Right renal cortex interstitium (tissue), 3 donors: ENCODE measurements at places on chromosomes 1 and 21.

- DNase-seq, result no peak
Observed at GRCh38 chr1:42418516-42418915, 37.3 kb downstream of the ZMYND12 start.

DNA sequence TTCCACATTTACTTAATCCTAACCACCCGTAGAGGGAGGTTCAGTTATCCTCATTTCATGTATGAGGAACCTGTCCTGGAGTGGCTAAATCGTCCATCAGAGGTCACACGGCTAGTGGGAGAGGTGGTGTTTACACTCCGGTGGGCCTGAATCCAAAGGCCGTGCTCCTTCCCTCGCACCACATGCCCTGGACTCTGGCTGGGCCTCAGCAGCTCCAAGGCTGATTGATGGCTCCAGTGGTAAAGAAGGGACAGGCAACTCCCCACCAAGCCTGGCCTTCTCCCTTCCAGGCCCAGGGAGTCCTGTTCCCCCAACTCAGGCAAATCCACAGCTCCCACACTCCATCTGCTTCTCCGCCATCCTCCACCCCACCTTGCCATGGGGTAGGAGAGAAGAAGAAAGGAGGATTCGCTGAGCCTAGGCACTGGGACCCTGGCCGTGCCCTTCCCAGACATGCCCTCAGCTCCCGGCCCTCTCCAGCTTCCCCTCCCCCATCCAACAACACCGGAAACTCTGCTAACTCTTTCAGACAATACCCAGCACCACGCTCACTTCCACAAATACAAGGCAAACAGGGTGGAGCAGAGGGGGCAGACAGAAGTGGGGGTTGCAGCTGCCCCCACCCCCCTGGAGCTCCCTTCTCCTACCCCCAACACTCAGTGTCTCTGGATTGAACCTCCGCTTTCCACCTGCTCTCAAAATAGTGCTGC, 10.9 kb downstream of the ARHGEF2 start:
- DNase-seq, result no peak

DNA sequence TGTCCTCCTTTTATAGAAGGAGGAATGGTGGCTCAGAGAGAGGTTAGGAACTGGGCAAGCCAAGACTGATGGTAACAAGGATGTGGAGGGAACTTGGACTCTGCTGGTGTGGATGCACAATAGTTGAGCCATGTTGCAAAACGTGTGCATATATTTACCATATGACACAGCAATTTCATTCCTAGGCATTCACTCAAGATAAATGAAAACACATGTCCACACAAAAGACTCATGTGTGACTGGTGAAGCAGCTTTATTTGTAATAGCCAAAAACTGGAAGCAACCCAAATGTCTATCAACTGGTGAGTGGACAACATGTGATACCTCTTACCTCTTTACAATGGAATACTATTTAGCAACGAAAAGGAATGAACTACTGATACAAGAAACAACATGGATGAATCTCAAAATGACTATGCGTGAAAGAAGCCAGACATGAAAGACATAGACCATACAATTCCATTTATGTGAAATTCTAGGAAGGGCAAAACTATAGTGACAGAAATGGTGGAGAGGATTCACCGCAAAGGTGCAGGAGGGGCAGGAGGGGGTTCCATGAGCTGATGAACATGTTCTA, 36.2 kb downstream of the CAMK2N1 start:
- no peak for DNase-seq

DNA sequence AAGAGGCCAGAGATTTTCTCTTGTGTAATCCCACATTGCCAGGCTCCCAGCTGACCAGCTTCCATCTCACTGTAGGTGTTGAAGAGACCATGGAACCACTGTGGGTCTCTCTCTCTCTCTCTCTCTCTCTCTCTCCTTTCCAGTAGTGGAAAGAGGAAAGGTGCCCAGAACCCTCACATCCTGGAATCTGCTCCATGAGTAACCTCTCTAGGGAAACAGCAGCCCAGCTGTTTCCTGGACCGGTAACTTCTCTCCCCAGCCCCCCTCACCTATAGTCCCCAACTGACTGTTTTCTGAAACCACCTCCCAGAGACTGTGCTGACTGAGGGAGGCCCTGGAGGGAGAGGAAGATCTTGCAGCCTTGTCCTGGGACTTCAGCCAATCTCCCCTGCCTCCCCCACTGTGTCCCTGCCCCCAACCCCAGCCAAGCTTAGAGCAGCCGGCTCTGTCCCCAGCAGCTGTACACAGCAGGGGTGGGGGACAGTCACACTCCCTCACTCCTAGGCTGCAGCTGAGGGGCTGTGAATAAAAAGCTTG, 20.6 kb upstream of the SLC45A3 start:
- peak; percentile 60 for DNase-seq

GRCh38 chr21:46057111-46057709, 40.7 kb upstream of the COL6A2 start:
- no peak for DNase-seq

- DNase-seq, result no peak
Observed at GRCh38 chr1:243596431-243597062, 253.5 kb downstream of the AKT3 start.

DNA sequence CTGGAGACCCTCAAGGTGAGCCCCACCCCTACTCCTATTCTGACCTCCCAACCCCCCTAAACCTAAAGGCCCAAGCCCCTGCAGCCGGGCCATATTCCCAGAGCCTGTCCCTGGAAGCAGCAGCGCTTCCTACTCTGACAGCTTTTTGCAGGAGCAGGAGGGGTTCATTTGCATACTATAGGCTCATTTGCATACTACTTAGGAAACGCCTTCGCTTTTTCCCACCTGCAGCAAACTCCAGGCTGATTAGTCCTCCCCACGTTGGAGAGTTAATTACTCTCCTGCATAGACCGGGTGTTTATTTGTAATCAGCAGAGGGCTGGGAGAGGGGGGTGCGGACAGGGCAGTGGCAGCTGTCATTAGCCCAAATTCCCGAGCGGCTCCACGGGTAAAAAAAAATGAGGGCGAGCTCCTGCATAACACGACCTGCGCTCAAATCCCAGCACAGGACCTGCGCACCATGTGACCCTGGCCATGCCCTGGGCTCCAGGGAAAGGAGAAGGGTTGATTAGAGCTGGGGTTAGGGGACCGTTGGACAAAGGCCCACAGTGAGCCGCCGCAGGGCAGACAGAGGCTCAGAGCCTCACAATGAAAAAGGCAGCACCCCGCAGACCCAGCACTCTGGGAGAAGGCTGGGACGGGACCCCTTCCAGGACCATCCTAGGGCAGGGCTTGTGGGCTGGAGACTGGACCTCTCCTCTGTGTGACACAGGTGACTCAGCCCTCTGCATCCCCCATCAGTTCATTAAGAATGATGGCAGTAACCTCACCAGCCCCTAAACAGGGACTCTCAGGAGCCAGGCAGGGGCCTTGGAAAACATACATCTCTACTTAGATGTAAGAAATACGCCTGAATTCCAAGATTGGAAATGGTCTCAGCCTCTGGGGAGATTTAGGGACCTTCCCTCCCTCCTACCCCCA, 9.9 kb upstream of the C1QA start:
- no peak for DNase-seq

DNA sequence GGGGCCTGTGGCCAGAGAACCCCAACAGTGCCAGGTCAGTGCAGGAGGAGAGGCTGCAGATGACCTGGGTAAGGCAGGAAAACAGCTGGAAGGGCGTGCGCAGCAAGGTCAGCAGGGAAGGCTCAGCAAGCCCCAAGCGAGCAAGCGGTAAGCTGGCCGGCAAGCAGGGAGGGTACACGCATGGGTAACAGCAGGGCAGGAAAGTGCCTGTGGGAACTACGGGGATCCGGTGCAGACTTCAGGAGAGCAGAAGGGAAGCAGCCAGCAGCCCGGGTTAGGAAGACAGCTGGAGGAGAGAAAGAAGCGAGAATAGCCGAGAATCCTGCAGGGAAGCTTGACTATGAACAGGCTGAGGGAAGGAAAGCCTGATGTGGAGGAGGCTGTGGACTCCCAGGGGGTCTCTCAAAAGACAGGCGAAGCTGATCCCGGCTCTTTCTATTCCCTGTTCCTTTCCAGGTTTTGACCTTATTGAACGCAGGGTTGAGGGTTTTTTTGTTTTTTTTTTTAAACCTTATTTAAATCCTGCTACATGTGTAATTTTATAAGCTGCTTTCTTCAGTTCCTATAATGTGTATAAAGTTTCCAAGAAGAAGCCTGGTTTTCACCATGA, 20.9 kb downstream of the UMODL1 start:
- no peak for DNase-seq

GRCh38 chr1:65011983-65012382, 45.6 kb upstream of the JAK1 start:
- no peak for DNase-seq

GRCh38 chr1:220386494-220387195, 114.4 kb upstream of the RAB3GAP2 start:
- no peak for DNase-seq

DNA sequence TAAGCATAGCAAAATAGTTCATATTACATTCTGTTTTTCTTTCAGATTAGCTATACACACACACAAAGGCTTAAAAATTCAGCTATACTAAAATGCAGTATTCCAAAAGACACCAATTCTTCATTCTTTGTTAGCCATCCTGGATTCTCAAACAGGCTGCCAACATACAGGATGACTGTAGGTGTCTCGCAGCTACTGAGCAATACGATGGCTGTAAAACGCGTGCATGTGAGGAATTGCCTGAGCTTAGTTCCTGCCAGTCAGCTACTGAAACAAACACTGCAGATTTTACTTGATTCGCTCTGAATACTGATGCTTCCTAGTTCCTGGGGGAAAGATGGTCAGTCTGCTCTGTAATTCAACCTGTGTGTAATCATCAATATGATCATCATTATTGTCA, 24.7 kb upstream of the HMGN1 start:
- no peak for DNase-seq

DNA sequence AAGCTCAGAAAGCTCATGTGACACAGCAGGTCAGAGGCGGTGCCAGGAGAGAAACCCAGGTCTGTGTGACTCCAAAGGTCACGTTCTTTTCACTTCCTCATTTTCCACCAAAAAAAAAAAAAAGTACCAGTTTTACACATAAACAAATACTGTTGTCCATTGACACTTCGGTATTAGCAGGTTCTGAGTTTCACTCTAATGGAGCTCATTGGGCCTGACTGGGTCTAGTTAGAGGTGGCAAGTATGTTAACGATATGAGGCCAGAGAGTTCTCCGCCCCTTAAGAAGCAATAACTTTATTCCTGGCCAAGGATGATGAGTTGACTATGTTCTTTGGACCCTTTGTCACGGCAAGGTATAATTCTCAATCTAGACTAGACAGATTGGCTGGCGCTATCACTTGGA, 30.0 kb upstream of the SDE2 start:
- DNase-seq, result no peak

GRCh38 chr21:29378832-29379231, 80.1 kb downstream of the BACH1 start:
- DNase-seq, result no peak

DNA sequence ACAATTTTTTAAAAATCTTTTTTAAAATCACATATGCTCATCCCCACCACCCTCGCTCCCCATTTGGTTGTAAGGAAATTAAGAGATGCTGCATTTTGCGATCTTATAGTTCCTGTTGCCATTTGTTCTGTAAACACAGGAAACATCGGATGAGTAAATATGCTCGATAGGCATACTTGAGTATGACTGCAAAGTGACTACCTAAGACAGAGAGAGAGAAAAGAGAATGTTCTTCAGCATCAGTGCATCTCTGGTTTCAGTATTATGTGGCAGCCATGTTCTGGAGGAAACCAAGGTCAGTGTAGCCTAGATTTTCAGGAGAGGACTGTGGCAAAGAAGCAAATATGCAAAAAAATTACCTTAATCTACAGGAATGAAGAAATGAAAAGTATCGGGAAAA, 265.5 kb upstream of the FMN2 start:
- no peak for DNase-seq

DNA sequence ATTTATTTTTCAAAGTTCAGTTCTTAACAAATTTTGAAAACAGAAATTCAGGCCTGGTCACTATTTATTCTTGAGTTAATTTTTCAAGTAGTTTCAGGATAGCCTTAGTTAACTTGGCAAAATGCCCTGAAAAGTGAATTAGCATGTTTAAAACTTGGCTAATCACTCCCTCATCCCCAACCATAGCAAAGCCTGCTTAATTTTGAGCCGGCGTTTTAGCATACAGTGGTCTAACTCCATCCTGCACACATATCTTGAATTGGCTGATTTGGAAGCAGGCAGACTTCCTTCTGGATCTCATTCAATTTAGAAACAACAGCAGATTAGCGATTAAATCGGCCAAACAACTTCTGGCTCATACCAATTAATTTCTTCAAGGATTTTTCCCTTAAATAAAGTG, 439.2 kb downstream of the PTBP2 start:
- DNase-seq, result no peak

- DNase-seq, result no peak
Observed at GRCh38 chr1:47618222-47618720, 180.4 kb downstream of the FOXD2 start.

DNA sequence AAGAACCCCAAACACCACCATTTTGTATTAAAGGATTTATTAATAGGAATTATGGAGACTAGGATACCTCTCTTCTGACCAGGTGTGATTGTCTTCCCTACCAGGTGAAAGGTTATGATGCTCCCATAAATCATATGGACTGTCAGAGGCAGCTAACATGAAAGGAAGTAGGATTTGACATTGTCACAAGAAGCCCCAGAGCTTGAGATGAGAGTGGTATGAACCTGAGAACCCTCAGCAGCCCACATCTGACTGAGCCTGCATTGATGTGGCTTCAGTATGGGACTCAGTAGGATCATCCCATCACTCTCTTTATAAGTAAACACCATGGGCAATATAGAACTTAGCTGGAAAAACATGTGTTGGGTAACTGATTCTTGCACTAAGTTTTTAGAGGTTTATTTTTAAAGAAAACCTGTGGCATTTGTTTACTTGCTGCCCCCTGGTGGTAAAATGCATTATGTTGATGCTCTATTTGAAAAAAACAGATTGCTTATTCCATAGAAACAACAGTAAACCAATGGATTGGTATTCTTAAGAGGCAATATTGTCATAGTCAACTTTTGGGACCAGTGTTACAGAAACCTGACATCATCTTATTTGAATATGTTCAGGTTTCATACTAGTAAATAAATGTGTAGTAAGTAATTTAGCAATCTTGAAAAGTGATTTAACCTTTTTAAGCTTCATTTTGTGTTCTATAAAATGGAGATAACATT, 16.6 kb upstream of the CACYBP start:
- DNase-seq, result no peak

DNA sequence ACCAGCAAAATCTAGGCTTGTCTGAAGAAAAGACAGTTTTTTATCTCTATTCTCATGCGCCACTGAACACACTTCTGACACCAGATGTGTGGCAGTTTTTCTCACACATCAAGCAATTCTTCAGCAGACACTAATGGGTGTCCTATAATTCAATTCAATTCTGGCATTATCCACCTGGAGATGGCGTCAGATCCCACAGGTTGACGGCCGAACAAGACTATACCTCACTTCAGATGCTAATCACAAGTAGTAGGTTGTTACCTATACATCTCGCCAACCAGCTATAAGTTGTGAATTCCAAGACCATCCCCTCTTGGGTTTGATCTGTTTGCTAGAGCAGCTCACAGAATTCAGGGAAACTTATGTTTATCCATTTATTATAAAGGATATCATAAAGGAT, 89.9 kb upstream of the ARTN start:
- no peak for DNase-seq

DNA sequence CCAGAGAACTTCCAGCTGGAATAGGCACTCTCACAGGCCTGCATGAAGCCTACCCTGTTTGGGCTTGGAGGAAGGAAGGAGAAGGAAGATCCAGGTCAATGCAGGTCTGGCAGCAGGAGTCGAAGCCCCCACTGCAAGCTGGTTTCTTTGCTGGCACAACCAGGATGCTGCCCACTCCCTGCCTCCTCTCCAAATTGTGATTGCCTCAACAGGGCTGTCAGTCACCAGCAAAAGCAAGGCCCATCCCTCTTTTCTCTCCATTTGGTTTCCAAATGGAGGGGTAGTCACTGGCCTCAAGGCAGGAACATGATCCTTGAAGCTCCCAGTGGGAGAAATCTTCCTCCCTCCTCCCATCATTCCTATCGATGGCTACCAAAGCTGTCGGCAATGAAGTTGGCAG, 37.0 kb downstream of the PACC1 start:
- no peak for DNase-seq
